ENCODE measurements at places on chromosomes 11 and 22.

DNA sequence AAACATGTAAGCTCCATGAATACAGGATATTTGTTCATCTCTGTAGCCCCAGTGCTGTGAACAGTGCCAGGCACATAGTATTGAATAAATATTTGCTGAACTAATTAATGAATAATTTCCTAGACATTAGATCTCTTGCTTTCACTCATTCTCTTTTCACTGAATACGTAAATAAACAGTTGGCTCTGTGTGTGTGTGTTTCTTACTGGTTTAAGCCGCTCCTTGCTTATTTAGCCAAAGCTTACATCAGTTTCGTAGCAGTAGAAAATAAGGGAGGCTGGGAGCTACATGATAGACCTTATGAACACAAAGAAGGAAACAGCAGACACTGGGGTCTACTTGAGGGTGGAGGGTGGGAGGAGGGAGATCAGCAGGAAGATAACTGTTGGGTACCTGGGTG lies 17.2 kb downstream of the KREMEN1 start:
- no peak for DNase-seq

DNA sequence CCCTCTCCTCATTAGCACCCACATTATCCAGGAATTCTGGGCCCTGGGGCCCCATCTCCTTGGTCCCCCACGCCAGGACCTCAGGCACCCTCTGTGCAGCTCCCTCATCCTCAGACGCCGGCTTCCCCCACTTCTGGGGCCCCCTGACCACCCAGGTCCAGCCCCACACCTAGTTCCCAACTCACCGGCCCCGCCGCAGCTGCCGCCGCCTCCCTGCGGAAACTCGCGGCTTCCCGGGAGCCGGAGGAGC lies at the start of gene PCSK7:
TSS of gene PCSK7 (minus strand) at position 232 of the 250 bp plus-strand sequence. CDS start 2,229 bp downstream, outside the sequence.
- peak; percentile 66 for DNase-seq

- DNase-seq: no peak
Observed at GRCh38 chr11:44133335-44133946, 38.0 kb downstream of the EXT2 start.

GRCh38 chr11:96028746-96029145 lies 104.8 kb upstream of the MTMR2 start:
- DNase-seq: no peak

DNA sequence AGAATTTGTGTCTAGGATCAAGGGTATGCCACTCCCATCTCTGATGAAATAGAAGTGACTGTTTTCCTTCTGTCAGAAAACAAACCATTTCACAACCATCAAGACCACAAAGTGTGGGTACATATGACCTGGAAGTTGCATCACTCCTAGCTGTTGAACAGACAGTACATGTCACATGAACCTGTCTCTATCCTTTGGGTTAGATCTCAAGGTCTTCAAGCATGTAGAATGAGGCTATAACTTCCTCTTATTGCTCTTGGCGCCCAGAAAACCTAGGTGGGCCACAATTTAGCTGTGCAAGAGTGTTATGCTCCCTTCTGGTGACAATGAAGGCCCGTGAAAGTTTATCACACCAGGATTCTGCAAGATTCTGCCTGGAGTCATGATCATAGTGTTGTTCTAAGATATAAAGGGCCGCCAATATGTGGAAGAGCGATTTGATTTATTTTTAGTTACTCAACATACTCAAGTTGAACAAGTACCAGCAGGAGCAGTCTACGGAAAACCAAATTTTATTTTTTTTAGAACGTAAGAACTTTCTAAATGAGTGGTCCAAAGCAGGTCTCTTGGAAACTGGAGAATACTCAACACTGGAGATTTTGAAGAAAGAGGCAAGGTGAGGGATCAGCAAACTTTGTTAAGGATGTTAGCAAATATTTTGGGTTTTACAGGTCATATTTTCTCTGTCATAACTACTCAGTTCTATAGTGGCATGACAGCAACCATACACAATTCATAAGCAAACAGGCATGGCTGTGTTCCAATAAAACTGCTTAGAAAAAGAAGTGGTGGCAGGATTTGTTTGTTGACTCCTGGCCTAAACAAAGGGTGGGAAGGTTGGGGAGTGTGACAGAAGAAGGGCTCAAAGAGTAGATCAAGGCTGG lies 101.8 kb downstream of the USP35 start:
- peak; percentile 45 for DNase-seq

GRCh38 chr11:60206616-60207015 lies 23.7 kb upstream of the MS4A6A start:
- DNase-seq: peak; percentile 22
